Stimulated activated CD8-positive, alpha-beta memory T cell treated with anti-CD3 and anti-CD28 coated beads, Interleukin-2, amount 100 ng/mL, for 1 hour (primary cell): ENCODE measurements at places on chromosomes 1 and 21.

- no peak for DNase-seq
Observed at GRCh38 chr1:169699707-169700106, 11.7 kb downstream of the SELL start.

GRCh38 chr1:165300400-165300903, 56.1 kb downstream of the LMX1A start:
- no peak for DNase-seq

DNA sequence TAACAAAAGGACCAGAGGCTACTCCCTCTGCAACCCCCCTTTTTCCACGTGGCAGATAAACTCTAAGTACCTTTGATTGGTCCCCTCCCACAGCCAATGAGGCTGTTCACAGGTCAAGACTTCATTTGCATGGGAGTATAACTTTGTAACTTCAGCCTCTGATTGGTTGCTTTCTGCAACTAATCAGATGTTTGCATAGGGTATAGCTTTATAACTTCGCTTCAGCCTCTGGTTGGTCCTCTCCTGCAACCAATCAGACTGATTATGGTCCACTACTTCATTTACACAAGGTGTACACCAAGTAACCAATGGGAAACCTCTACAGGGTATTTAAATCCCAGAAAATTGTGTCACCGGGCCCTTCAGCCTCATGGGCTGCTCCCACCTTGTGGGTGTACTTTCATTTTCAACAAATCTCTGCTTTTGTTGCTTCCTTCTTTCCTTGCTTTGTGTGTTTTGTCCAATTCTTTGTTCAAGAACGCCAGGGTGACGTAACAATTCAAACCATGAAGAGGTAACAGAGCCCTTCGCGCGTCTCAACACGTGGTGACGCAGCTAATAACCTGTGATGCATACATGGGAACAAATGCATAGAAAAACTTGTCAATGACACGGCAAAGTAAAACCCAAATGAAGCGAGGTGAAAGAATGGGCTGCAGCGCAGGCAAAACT, 47.2 kb downstream of the VPS26C start:
- DNase-seq, result no peak

GRCh38 chr1:180173451-180173850, 18.8 kb downstream of the QSOX1 start:
- no peak for DNase-seq

DNA sequence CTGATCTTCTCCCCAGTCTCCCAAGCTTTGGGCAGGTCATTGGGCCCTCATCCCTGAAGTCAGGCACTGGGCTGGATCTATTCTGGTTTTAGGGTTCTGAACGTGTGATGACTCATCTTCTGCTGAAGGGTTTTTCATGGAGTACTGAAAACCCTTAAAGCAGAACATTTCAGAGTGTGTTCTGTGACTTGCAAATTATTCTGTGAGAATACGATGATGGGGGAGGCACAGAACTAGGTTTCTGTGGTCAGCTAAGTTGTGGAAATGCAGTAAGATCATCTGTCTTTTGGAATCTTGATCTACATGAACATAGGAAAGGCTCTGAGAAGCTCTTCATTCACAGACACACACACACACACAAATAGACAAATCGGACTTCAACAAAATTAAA, 46.2 kb downstream of the NAV1 start:
- no peak for DNase-seq

- no peak for DNase-seq
Observed at GRCh38 chr21:17343055-17343454, 169.8 kb upstream of the CXADR start.

- no peak for DNase-seq
Observed at GRCh38 chr1:221696027-221696426, 45.9 kb downstream of the DUSP10 start.

- DNase-seq, result no peak
Observed at GRCh38 chr1:43381612-43382011, 8.0 kb downstream of the MED8 start.

DNA sequence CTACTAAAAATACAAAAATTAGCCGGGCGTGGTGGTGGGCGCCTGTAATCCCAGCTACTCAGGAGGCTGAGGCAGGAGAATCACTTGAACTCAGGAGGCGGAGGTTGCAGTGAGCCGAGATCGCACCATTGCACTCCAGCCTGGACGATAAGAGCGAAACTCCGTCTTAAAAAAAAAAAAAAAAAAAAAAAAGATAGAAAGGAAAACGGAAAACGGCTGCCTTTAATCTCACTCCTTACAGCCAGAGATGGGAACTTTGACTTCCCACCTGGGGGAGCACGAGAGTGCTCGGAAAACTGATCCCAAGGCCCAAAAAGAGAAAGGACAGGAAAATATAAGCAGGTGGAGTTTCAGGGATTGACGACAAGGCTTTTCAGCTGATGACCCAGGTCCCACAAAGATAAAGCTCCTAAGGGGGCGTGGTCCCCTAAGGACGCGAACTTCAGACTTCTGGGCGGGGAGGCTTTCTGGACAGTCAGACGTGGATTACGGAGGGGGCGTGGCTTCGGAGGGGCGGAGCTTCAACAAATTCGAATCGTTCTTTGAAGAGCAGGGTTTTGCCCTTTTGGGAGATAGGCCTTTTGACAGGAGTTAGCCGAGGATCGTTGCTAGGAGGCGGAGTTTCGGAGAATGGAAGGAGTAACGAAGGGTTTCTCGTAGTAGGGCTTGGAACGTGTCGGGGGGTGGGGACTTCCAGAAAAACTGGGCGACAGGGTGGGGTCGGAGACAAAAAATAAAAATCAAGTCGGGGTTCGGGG, 958 bp upstream of the CKS1B start:
- peak; percentile 74 for DNase-seq

GRCh38 chr1:205346956-205347574, 9.7 kb downstream of the KLHDC8A start:
- DNase-seq, result no peak

DNA sequence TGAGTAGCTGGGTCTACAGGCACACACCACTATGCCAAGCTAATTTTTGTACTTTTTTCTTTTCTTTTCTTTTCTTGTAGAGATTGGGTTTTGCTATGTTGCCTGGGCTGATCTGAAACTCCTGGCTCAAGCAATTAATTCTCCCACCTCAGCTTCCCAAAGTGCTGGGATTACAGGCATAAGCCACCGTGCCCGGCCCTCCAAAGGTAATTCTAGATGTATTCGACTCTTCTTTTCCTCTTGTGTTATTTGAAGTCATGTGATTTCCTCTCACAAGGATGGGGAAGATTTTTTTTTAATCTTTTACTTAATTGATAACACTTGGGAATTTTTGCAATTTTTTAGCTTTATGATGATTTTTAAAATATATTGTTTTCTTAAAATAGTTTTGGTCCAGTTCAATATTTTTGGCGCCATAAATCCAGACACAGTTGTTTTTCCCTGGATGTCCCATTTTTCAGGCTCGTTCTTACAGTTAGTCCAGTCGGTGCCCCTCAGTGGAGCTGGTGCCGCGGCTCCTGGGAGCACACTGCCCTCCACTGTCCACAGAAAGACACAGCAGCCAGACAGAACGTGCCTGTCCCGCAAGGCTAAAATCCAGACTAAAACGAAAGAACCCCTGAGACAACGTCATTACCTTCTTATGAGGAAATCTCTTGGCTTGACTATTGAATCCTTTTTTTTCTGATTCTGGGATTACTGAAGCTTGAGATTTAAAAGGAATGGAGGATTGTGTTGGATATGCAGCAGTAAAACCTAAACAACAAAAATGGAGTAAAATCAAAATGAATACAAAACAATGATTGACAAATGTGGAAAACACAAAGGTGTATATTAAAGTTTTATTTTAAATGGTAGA, 22.4 kb downstream of the STPG1 start:
- DNase-seq, result no peak

- DNase-seq, result no peak
Observed at GRCh38 chr1:237695878-237696277, 194.8 kb downstream of the ZP4 start.

GRCh38 chr1:241957692-241958494, at the start of gene BECN2:
Gene BECN2, plus strand, starts transcription at chr1:241957767. Its CDS starts 0 bp downstream, at chr1:241957767.
- DNase-seq, result no peak

DNA sequence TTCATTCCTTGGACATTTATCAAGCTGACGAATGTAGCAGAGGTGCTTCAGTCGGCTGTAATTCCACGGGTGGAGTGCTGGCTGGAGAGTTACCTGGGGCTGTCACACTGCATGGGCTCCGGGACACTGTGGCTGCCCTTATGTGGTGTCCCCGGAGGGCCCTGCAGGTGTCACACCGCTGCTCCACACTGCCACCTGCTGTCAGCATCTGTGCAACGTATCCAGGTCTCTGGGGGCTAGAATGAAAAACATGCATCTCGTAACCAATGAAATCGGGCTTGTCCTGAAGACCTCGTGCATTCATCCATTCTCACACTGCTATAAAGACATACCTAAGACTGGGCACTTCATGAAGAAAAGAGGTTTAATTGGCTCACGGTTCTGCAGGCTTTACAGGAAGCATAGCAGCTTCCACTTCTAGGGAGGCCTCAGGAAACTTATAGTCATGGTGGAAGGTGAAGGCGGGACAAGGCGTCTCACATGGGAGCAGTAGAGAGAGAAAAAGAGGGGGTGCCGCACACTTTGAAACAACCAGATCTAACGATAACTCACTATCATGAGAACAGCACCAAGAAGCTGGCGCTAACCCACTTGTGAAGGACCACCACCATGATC, 46.7 kb upstream of the PCBP3 start:
- peak; percentile 76 for DNase-seq

DNA sequence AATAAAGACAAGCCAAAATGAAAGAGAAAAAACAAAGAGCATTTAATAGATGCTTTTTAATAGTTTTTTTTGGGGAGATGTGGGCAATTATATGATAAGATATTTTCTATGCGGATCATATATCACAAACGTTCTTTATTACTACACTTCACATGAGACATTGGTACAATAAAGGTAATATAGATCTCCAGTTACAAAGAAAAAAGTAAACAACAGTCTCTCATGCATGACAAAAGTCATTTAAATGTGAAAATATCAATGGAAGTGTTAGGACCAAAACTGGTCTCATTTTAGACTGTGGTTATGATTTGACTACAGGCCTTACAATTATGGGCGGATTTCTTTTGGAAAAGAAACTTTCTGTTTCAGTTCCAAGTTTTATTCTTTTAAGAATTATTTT, 687.0 kb downstream of the ADGRL2 start:
- DNase-seq, result no peak

- DNase-seq, result no peak
Observed at GRCh38 chr1:238982736-238983135, 403.6 kb upstream of the CHRM3 start.

DNA sequence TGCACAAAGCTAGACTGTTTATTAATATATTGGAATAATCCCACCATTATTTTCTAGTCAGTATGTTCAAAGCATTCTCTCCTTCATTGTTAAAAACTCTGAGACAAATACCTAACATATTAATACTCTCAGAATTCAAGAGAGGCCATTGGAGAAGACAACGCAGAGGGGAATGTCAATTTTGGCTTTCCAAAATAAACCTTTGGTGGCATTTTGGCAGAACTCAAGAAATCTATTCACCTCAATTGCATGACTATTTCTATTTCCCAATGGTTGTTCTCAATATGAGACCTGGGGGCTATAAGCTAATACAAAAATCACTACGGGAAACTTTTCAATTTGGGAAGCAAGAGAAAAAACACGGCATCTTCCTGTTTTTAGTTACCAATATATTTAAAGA, 58.5 kb downstream of the RUSC1 start:
- DNase-seq, result no peak

DNA sequence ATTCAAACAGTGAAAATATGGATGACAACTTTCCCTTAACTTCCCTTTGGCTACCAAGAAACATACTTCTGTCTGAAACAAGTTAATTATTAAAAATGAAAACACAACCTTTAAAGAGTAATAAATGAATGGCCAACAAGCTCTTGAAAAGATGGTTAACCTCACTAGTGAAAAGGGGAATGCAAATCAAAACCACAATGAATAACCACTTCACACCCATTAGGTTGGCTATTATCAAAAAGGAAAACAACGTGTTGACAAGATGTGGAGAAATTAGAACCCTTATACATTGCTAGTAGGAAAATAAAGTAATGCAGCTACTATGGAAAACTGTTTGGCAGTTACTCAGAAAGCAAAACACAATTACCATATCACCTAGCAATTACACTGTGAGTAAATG, 14.1 kb downstream of the COP1 start:
- no peak for DNase-seq

DNA sequence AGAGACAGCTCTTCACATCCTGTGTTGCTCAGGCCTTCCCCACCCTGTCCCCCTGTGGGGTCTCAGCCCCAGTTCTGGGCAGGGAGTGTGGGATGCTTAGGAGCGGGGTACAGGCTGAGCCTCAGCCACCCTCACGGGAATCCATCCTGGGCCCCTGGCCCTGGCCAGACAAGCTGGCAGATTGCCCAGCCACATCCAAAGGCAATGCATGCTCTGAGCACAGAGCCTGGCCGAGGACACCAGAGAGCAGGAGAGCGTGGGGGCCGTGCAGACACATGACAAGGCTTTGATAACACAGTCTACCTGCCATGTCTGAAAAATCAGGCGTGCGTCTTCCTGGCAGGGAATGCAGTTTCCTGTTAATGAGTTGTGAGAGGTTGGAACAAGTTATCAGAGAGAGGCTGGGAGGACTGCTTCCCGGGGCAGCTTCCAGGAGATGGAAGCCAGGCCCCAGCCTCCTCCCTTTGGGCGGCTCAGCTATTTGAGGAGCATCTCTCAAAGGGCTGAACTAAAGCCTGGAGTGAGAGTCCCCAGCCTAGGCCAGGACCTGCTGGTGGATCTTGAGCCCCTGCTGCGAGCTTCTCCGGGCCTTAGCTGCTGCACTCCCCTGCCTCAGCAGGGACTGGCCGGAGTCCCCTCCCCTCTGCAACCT, 72.2 kb upstream of the SELENON start:
- no peak for DNase-seq

DNA sequence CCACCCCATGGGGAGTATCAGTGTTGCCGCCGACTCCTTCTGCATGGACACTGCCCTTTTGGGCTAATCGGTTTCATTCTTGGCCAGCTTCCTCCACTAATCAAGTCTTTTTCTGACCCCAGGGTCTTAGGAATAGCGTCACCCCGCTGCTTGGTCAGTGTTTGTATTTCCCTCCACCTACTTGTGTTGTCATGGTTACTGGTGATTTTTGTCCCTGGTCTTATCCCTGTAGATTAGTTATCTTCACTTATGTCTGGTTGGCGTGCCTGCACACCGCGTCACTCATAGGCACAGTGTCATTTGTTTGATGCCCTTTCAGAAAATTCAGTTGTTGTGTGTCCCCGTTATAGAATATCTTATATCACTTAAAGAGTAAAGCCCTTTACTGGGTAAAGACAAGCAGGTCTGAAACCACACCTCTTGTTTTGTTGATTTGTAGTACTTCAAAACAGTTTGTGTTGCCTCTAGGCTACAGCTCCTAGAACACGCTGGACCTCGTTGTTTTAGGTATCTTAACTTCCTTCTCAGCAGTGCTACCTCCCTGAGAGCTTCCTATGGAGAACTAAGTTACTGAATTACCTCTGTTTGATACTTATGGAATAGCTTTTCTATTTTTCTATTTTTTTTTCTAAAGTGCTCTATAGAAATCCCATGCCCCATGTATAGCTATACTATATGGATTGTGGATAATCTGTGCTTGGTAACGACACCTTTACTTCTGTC, 868 bp downstream of the PPP1R12B start:
- DNase-seq, result no peak
